Common myeloid progenitor, CD34-positive (primary cell): ENCODE measurements at places on chromosomes 1 and 21.
A peak's percentile ranks its signal among the peaks of the same experiment; 100 is the strongest.

DNA sequence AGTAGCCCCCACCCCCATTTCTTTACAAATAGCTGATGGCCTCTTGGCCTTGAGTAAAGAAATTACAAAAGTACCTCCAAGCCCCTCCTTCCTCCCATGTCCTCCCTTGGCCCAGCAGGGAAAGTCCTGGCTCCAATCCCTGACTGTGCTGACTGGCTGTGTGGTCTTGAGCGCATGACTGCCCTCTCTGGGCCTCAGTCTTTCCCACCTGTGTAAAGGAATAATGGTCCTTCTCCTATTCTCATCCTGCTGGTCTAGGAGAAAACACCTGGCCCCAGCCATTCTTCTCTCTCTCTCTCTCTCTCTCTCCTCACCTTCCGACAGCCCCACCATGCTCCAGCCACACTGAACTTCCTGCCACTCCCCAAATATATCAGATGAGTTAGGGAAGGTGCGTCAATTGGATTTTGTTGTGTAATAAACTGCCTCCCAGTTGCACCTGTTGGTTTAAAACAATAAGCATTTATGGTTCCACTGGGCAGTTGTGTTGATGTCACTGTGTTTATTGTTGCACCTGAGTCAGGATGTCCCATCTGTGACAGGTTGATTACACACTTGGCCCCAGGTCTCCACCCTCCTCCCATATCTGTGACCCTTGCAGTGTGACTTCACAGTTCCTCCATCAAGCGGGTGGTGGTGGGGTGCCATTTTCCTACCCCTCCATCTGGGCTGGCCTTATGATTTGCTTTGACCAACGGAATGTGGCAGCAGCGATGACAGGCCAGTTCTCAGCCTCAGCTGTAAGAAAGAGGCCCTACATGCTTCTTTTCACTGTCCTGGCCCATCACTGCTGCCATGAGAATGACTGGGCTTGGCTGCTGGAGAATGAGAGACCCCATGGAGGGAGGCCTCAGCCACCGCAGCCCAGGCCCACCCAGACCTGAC lies 22.3 kb upstream of the LRP8 start:
- no peak for DNase-seq

- no peak for DNase-seq
Measured at GRCh38 chr1:75293270-75293669, 159.1 kb downstream of the LHX8 start.

DNA sequence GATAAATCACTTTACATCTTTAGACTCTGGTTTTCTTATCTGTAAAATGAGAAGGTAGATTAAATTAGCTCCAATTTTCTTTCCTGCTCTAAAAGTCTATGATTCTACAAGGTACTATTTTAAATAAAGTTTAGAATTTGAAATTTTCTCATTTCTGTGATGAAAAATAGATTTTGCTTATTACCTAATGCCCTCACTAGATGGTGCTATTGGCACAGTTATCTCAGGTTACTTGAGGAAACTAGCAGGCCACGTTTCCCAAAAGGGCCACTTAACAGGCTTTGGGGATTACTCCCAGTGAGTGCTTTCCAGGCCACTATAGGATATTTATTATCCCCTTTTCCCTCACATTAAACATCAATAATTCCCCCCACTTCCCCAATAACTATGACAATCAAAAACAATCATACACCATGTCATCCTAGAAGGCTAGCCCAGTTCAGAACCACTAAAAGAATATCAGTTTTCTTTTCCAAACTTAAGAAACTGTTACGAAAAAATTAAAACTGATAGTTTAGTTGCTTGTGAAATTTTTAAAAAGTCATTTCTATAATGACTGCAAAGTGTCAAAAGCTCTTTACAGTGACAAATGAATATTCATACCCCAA lies 30.6 kb downstream of the OMA1 start:
- DNase-seq, result peak; percentile 78

GRCh38 chr1:169070547-169070946 lies 35.9 kb upstream of the ATP1B1 start:
- no peak for DNase-seq

- DNase-seq, result peak; percentile 94
Measured at GRCh38 chr1:15836772-15837669, 10.5 kb upstream of the SPEN start.

GRCh38 chr1:244788493-244789275 lies 46.8 kb upstream of the COX20 start:
- DNase-seq, result no peak

DNA sequence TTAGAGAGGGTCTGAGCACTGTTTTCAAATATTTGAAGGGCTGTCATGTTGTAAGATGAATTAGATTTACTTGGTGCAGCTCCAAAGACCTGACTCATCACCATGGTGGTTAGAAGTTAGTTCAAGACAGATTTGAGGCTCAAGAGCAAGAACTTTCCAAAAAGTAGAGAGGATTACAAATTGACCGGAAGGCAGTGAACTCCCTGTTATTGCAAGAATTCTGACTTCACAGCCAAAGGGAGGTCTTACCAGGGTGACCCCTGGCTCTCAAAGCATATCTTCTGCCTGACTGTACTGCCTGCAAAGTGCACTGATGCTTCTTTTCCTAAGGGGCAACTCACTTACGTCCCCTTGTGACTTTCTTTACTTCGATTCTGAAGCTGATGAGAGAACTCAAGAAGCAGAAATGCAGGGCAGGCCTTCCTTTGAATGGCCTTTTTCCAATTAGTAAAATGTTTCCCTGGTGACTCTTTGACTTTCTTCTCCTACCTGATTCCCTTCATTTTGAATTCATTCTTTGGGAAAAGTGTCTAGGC lies 86.4 kb downstream of the NAV1 start:
- DNase-seq, result no peak

- no peak for DNase-seq
Measured at GRCh38 chr1:241749945-241750695, 97.9 kb upstream of the EXO1 start.
